Activated T-cell treated with anti-CD3 and anti-CD28 coated beads, Interleukin-2, amount 50 U/mL, for 48 hours (primary cell): ENCODE measurements at places on chromosomes 5 and 9.
A peak's percentile ranks its signal among the peaks of the same experiment; 100 is the strongest.

GRCh38 chr9:2284770-2285169 is 269.6 kb downstream of the SMARCA2 start:
- DNase-seq, result no peak

DNA sequence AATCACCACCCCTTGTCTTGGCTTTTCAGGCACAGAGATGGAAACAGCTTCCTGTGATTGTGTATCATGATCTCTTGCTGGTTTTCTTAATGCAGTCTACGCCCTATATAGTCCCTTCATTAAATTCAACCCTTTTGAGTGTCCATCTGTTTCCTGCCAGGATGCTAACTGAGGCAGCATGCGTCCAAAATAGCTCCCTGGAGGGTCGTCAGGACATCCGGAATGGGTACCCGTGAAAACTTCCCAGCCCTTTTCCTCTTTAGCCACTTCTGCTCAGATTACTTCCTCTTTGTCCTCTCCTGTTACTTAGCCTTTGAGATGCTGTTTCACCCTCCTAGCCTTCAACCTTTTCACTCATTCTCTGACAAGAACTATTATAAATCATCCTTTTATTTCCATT is 79.8 kb upstream of the KLF9 start:
- no peak for DNase-seq

- no peak for DNase-seq
These were observed 21.4 kb downstream of the EPB41L4A start for GRCh38 chr5:112397690-112398089.

- DNase-seq, result no peak
These were observed 98.3 kb downstream of the BASP1 start for GRCh38 chr5:17315710-17316221.

DNA sequence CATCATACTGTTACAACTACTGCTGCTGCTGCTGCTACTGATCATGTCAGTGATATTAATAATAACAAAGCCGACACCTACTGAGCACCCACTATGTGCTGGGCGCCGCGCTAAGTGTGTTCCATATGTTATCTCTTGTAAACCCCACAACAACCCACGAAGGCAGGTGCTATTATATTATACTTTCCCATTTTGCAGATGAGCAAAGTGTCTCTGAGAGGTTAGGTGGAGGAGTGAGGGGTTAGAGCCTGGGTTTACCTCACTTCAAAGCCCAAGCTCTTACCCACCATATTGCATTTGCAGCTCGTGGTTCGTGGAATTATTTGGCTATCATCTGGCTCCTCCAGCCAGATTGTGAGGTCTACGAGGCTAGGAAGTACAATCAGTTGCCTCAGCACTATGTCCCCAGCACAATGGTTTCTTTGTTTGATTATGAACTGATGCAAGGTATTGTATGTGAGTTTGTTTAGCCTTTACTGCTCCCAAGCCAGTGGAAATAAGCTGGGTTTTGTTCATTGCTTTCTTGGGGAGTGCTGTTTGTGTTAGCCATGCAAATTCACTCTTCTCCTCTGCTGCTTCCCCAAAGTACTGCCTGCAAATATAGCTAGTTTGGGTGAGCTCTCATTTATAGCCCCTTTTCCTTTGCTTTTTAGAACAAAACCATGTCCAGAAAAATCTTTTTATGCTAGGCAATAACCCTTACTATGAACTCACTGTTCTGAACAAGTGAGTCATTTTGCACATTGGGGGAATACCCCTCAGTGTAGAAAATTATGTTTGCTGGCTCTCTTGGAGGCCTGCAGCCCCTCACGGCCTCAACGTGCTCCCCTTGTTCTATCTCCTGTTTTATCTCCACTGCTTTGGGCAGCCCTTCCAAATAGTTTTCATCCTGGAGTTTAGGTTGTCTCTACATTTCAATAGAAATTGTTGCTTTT is 47.9 kb downstream of the ALG2 start:
- DNase-seq, result no peak

GRCh38 chr9:37909326-37909725 is 5.4 kb upstream of the SLC25A51 start:
- peak; percentile 6 for DNase-seq

DNA sequence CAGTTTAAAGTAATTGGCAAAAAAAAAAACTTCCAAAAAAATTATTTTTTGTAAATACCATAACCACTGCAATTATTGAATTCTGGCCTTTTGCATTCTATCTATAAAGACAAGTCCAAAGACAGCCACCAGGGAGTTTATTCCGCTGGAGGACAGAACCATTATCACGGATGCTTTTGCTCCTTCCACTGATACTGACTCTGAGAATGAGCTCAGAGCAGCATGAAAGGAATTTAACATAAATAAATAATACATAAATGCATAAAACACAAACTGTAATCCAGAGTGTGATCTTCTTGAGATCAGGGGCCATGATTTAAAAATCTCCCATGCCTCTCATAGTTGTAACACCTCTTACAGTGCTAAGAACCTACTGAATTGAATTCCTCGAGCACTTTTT is 264.8 kb downstream of the ARRDC3 start:
- DNase-seq, result no peak

DNA sequence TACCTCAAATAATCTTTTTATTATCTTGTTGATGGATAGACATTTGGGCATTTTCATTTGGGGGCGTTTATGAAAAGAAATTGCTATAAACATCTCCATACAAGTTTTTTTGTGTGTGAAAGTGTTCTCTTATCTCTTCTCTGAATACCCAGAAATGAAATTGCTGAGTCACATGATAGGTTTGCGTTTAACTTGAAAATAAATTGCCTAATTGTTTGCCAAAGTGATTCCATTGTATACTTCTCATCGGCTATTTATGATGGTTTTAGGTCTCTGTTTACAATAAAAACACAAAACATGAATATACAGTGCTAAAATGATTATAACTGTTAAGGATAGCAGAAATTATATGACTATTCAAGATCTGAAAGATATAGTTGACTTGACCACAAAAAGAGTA is 361.7 kb downstream of the TAF11L14 start:
- DNase-seq, result no peak

GRCh38 chr5:179301376-179301775 is 43.9 kb downstream of the ADAMTS2 start:
- no peak for DNase-seq

DNA sequence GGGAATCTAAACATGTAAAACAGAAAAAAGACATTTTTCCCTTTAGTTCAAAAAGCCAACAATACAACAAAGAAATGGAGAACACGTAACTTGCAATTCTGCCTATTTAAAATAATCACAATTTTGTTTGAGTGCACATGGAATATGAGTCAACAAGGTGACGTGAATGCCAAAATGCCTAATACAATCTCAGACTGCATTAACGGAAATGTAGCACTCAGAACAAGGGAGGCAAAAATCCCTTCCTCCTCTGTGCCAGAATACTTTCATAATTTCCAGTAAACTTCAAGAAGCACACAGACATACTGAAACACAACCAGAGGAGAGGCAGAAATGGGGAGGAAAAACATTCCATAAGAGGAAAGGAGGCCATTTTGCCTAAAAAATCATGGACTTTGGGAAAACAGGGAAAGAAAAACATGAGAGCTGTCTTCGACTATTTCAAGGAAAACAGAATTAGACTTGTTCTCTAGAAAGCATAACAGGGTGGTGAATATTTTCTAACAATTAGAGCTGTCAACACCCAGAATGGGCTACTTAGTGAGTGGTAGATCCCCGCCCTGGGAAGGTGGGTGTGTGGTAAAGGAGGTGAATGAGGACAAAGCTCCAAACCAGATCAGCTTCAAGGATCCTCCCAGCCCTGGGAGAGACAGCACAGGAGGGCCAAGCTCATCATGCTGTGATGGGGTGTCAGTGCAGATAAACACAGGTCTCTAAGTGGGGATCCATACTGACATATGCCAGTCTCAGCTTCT is 48.2 kb downstream of the ABCA1 start:
- no peak for DNase-seq

GRCh38 chr9:125674981-125675973 is 31.7 kb downstream of the MAPKAP1 start:
- no peak for DNase-seq

DNA sequence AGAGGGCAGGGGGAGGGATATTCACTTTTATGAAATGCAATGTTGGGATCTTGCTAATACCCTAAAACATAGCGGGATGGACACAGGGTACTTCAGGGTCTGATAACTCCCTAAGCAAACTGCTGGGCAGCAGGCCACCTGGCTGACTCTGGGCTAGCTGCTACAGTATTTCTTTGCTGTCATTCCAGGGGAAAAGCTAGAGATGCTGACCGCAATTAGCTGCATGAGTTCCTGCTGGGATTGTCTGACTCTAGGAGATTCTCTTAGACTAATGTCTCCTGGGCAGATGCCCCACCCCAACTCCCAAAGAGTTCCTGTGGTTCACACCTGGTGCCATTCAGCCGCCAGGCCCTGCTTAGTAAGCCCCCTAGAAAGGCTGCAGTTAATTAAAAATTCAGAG is 69.9 kb downstream of the PSAT1 start:
- DNase-seq, result no peak

GRCh38 chr9:20863945-20864344 is 167.5 kb downstream of the HACD4 start:
- no peak for DNase-seq

DNA sequence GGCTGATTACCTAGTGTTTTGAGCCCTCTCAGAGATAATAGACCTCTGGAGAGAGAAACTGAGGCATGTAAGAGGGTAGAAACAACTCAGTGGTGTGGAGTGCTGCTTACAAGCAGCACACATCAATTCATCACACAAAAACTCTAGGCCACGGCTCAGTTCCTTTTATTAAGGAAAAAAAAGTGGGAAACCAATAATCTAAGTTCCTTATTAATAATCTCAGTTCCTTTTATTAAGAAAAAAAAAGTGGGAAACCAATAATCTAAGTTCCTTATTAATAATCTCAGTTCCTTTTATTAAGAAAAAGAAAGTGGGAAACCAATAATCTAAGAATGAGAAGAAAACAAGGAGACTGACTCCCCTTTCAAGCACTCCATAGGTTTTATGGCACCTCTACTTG is 28.0 kb downstream of the TXNDC8 start:
- DNase-seq, result no peak

DNA sequence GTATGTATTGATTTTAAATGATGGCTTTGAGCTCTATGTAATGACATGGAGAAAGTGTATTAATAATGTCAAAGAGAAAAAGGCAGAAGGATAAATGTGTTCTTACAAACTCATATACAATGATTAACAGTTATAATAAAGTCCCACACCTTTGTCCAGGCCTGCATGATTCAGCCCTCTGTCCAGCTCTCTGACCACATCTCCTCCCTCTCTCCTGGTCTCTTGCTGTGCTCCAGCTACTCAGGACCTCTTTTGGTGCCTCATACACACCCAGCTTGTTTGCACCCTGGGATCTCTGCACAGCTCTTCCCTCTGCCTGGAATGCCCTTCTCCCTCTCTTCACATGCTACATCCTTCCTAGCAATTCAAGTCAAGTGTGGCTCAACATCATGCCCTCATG is 37.5 kb upstream of the DMRT1 start:
- DNase-seq, result no peak

GRCh38 chr9:97759581-97760288 is 62.6 kb upstream of the XPA start:
- DNase-seq, result no peak

DNA sequence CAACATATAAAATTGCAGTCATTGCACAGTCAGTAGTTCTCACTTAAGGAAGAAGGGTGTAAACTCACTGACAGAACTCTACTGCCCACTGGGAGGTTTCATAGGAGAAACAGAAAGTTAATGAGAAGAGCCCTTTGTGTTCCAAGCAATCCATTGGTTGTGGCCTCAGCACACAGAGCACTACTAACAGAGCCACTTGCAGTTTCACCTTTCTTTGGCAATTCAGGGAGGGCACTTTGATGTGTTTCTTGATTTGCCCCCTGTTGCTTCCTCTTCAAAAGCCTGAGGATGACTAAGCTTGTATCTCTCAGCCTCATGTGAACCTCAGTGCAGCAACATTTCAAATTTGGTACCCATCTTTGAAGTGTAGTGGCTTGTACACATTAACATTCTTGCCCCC is 409.4 kb downstream of the DMRTA1 start:
- no peak for DNase-seq

GRCh38 chr5:169628892-169629291 is 8.2 kb upstream of the DOCK2 start:
- DNase-seq, result no peak

- DNase-seq, result no peak
These were observed 14.0 kb downstream of the SH3GLB2 start for GRCh38 chr9:129014124-129014523.

DNA sequence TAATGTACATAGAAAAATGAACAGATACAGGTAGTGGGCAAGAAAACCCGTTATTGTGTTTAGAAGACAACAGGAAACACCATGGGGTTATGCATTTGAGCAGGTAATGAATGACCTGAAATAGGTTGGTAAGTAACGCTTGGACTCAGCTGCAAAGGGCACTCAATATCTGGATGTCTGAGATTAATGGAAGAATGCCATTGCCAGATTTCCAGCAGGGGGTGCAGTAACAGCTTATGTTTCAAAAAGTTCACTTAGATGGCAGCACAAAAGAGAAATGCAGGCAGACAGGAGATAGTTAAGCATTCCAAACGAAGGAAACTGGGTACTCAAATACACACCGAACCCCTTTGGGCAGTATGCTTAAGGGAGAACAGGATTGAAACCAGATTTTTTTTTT is 285.5 kb upstream of the VLDLR start:
- DNase-seq, result no peak

DNA sequence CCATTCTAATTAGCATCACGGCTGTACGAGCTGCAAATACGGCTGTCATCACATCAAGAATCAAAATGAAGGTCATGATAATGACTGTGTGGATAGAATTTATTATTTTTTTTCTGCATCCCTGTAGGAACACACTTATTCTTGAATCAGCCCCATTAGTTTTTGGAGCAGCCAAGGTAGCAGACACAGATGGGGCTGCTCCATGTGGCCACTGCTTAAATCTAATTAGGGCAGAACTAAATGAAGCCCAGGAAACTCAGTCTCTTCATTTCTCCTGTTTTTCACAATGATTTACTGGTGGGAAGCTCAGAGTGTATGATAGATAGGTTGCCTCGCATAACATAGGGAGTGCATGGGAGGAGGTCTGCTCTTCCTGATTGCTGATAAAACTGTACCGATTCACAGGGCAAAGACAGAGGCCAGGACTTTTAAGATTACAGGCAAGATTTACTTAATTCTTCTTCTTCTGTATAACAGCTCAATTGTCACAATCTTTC is 275.5 kb downstream of the GLIS3 start:
- no peak for DNase-seq

- DNase-seq, result peak; percentile 76
These were observed at the start of gene PIP5K1B for GRCh38 chr9:68704814-68705530. Gene PIP5K1B, plus strand, starts transcription at chr9:68705240. Its CDS starts 117,375 bp downstream, at chr9:68822615.

DNA sequence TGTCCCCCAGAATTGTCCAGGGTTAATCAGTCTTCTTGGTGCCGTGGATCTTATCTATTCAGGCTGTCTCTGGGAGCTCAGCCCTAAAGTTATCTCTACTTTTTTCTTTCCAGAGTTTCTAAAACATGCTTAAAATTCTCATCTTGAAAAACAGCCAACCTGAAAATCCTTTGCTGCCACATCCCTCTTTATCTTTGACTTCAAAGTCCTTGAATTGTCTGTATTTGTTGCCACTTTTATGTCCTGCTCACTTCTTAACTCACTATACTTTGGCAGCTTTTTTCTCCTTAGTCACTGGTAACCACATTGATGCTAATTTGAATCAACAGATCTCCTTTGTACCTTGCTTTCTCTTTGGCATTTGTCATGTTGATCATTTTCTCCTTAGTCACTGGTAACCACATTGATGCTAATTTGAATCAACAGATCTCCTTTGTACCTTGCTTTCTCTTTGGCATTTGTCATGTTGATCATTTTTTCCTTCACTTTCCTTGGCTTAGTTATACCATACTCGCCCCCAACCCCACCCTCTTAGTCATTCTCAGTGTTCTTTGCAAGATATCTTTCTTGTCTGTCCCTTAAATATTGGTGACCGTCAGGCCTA is 8.5 kb downstream of the DMXL1 start:
- DNase-seq, result peak; percentile 46
